ENCODE measurements at places on chromosomes 12 and 14.

DNA sequence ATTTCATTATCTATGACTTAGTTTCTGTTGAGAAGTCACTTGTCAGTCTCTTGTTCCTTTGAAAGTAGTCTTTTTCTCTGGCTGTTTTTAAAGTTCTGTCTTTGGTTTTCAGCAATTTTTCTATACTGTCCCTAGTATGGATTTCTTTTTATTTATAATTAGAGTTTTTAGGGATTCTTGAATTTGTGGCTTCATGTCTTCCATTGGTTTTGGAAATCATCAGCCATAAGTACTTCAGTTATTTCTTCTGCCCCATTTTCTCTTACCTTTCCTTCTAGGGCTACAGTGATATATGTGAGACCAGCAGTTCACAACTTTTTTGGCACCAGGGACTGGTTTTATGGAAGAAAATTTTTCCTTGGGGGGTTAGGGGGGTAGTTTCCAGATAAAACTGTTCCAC is 90.0 kb upstream of the EVL start:
- no peak for DNase-seq

DNA sequence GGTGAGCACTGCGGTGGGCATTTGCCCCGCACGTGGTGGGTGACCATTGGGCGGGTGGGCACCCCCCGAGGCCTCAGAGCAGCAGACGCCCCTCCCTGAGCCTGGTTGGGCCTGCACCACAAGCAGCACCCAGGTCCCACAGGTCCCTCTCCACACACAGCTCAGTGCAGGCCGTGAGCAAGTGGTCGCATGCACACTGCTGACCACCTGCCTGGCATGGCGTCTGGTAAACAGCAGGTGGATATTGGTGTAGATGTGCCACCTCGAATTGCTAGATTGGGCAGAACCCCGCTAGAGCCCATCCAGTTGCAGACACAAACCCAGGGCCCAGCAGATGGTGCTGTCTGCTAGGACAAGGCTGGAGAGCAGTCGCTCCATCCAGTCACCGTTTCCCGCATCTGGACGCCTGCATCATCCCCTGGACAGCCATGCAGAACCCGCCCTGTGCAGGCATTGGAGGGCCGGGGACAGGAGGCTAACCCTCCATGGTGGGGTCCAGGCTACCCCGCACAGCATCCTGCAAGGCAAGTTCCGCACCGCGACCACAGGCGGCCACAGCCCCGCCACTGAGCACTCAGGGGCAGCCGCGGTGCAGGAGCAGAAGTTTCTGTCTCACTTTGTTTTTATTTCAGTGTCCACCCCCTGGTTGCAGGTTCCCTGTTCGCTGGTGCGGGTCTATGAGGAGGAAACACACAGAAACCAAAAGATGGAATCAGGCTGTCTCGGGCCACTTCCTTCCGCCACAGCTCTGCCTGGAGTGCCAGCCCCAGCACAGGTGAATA is 45.6 kb upstream of the RIMBP2 start:
- peak; percentile 38 for DNase-seq

DNA sequence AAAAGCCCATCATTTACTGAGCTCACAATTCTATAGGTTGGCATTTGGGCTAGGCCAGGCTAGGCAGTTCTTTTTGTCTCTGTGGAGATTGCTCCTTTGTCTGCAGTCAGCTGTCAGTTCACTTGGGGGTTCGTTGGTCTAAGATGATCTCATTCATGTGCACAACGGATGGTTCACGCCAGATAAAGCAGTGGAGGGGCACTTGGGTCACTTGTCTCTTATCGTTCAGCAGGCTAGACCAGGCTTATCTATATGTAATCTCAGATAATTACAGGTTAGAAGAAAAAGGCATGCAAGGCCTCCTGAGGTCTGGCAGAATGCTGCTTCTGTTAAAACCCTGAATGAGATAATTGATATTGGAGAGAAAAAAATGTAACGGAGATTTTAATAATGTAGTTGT is 119.0 kb upstream of the ATP2B1 start:
- DNase-seq = no peak

DNA sequence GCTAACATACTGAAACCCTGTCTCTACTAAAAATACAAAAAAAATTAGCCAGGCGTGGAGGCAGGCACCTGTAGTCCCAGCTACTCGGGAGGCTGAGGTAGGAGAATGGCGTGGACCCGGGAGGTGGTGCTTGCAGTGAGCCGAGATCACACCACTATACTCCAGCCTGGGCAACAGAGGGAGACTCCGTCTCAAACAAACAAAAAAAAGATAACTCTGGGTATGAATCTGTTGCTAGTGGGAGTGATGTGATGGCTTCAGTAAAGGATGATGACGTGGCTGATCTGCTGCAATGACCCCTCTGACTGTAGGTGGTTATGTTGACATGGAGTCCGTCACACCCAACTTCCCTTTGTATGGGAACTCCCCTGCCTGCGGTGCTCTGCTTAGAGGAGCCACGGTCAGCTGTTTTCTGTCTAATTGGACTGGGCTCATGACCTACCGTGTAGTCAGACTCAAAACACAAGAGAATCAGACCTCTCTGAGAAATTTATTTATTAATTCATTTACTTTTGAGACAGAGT is 59.1 kb upstream of the MED13L start:
- DNase-seq = no peak

DNA sequence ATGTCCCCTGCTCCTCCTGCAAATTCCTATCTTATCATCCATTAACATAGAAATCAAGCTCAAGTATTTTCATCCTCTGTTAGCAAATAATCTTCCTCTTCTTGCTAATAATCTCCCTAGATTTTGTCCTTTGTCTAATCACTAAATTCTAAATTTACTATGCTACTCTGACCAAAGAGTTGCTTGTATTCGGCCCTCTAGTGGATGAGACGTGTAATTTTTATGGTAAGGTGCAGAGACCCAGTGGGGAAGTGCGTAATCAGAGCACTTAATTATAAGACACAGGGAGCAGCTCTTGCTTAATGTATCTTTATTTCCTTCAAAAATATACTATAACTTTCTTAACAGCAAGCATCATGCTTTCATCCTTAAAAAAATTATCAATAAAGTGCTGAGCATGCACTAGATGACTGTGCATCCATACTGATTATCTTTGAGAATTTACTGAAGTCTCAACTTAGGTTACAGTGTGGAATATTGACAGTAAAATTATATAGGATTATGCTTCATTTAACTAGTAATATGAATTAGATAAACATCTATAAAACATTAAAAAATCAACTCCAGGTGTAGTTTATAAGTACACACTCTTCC is 212.6 kb downstream of the SLC16A7 start:
- DNase-seq = peak; percentile 36

DNA sequence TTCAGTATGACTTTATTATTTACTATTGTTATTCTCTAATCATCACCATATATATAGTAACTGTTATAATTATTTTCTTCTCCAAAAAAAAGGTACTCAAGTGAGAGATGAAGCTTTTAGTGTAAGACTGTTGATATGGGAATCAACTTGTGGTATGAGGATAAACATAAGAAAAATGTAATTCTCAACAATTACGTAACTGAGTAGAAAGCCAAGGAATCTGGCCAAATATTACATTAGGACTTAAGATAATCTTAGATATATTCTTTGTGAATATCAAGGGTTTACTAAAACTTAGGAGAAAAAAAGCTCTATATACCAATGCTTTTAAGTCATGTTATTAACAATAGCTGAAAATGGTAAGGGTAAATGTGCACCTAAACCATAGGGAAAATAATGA is 13.3 kb downstream of the SENP1 start:
- DNase-seq = no peak

DNA sequence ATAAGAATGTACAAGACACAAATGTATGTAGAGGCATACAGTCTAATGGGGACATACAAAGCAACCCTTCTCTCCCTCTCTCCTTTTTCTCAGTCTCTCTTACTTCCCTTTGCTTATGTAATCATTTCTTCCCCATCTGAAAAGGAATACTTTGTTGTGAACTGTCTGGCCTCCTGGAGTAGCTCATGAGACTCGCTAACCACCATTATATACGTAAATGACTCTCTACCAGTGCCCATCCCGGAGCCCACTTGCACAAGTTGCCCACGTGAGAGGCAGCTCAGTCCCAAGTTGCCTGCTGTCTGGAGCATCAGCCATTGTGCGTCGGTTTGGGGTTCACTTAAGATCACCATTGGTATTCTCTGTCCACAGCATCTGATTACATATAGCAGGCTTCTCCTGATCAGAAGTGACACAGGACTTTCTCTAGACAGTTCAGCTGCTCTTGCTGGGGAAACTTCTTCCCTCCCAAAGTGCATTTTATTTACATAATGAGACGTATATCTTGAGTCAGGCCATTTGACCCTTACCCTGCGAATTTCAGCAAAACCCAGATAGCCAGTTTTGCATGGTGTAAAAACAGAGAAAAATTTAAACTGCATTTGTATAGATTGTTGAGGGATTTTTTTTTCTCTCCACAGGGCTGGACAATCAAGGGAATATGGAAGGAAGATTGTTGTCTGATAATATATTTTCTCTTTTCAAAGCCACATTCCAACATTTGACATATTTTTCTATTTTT is 220.7 kb upstream of the EGLN3 start:
- DNase-seq = no peak

DNA sequence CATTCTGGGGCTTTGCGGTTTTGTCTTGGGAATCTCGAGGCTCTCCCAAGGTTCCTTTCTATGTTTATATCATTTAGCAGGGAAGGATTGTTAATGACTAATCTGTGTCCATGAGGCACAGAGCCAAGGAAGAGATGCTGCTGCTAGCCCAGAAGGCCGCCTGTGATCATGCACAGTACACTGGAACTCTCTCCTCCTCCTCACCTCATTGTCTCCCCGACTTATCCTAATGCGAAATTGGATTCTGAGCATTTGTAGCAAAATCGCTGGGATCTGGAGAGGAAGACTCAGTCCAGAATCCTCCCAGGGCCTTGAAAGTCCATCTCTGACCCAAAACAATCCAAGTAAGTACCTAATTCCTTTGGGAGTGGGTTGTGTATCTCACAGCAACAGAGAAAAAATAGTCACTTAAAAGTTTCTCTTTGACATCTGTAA is at the start of gene NR1H4:
Gene NR1H4, plus strand, starts transcription at position 151 of the 435 bp plus-strand sequence. CDS start 19,458 bp downstream, outside the sequence.
- DNase-seq = no peak
